ENCODE measurements at places on chromosomes 5 and 9. TPM values are rescaled to one million over a fixed set of nuclear protein-coding genes. Genes with fewer than 3 reads are reported as not detected.

The ENG gene
- total RNA-seq, result 34.3 TPM

The TESK1 gene
- 10.7 TPM for total RNA-seq

The TAS2R1 gene
- 0.28 TPM for total RNA-seq

The GABRP gene
- under 0.01 TPM for total RNA-seq

The TEX48 gene
- total RNA-seq, result not detected

The ZFP2 gene
- total RNA-seq, result under 0.01 TPM

The PCDHB7 gene
- 1.1 TPM for total RNA-seq

The HK3 gene
- not detected for total RNA-seq

The LVRN gene
- total RNA-seq, result under 0.01 TPM

The SPINK5 gene
- not detected for total RNA-seq

The TAF11L5 gene
- total RNA-seq, result not detected

The RASA1 gene
- total RNA-seq, result 63.1 TPM

The PLCXD3 gene
- total RNA-seq, result under 0.01 TPM

The GABRA6 gene
- total RNA-seq, result not detected

The CCNO gene
- under 0.01 TPM for total RNA-seq

The GTF2H2 gene
- 31.0 TPM for total RNA-seq

The MSMP gene
- total RNA-seq, result not detected

The OBP2B gene
- not detected for total RNA-seq

The CCDC183 gene
- total RNA-seq, result under 0.01 TPM

The TPPP gene
- 0.19 TPM for total RNA-seq

The LCN1 gene
- under 0.01 TPM for total RNA-seq

The TENT4A gene
- total RNA-seq, result 8.5 TPM

The SPEF2 gene
- 5.1 TPM for total RNA-seq

The SLC36A2 gene
- not detected for total RNA-seq

The TMEFF1 gene
- 1.5 TPM for total RNA-seq

The LEAP2 gene
- under 0.01 TPM for total RNA-seq

The RANBP6 gene
- 47.5 TPM for total RNA-seq

The SLC25A25 gene
- total RNA-seq, result 12.1 TPM

The ACOT12 gene
- total RNA-seq, result under 0.01 TPM

The PTPN3 gene
- total RNA-seq, result 2.3 TPM

The COL27A1 gene
- 9.9 TPM for total RNA-seq

The ZNF658 gene
- total RNA-seq, result 5.4 TPM

The RBM18 gene
- total RNA-seq, result 9.8 TPM

The SLC2A6 gene
- 21.1 TPM for total RNA-seq

The C5orf58 gene
- total RNA-seq, result not detected

The DOCK8 gene
- total RNA-seq, result 0.19 TPM

The FYB1 gene
- total RNA-seq, result under 0.01 TPM

The HTR4 gene
- not detected for total RNA-seq

The SYK gene
- total RNA-seq, result not detected

The KLF9 gene
- total RNA-seq, result 52.7 TPM

The MLANA gene
- total RNA-seq, result not detected
